SK-MEL-5 (cell line): ENCODE measurements at places on chromosomes 1 and 21.

GRCh38 chr1:64363111-64363510 lies 106.8 kb upstream of the CACHD1 start:
- DNase-seq = no peak

DNA sequence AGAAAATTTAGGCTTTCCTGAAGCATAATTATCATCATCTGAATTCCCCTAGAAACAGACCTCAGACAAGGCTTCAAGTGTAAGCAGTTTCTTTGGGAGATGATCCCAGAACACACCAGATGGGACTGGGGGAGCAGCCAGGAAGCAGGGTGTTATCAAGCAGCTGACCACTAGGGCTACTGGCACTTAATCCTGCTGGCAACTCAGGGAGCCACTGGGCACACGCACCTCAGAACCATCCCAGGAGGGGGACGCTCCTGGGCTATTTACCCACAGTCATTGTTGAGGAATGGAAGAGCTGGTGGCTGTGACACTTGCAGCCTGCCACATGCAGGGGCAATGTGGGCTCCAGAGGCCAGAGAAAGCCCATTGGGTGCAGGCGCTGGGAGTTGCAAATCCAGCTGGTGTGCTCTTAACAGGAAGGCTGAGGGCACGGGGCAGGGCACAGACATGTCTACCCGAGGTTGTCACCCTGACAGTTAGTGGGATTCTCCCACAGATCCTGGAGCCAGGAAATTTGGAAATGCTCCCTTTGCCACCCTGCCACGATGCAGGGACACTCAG lies 15.1 kb upstream of the IL22RA1 start:
- peak; percentile 21 for DNase-seq

GRCh38 chr1:114353262-114353661 lies 157.7 kb downstream of the TRIM33 start:
- no peak for DNase-seq

GRCh38 chr1:227607336-227607898 lies 44.1 kb downstream of the ZNF678 start:
- no peak for DNase-seq

DNA sequence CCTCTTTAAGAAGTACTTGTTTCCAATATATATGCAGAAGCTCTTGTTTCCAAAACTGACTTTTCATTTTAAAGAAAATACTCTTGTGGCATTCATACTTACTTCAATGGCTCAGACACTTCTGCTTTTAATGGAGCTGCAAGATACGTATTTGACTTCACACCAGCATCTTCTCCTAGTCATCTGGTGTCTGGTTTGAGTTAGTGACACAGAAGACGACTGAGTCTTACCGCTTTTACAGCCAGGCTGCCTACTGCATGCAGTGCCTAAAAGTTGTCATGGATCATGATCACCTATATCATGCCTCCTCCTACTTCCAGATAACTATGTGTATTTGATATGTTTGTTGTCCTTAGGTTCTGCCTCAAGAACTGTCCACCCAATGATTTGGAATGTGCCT lies 185.9 kb downstream of the TPR start:
- no peak for DNase-seq

DNA sequence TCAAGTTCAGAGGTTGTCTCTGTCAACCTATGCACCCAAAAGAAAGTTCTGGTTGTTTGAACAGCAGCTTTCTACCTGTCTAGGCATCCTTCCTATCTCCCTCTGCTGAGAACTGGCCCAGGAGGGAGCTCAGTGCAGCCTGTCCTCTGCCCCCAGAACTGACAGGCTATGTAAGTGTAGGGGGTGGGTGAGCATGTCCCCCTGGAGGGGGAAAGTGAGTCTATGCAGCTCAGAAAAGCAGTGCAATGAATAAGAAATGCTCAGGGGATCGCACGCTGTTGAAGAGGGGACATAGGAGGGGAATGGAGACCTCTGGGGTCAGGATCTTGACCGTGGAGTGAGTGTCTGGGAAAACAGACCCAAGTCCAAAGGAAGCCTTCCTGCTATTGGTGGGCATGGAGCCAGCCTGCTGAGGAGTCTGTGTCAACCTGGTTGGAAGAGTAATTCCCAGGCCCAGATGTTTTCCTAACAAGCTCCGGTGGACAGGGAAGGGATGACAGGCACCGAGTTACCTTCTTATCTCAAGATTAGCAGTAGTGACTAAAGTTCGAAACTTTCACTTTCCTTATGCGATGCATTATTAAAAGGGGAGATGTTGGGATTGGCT lies 26.1 kb upstream of the FHAD1 start:
- DNase-seq = peak; percentile 20

GRCh38 chr1:207823880-207824566 lies 72.2 kb downstream of the CD46 start:
- peak; percentile 93 for DNase-seq

DNA sequence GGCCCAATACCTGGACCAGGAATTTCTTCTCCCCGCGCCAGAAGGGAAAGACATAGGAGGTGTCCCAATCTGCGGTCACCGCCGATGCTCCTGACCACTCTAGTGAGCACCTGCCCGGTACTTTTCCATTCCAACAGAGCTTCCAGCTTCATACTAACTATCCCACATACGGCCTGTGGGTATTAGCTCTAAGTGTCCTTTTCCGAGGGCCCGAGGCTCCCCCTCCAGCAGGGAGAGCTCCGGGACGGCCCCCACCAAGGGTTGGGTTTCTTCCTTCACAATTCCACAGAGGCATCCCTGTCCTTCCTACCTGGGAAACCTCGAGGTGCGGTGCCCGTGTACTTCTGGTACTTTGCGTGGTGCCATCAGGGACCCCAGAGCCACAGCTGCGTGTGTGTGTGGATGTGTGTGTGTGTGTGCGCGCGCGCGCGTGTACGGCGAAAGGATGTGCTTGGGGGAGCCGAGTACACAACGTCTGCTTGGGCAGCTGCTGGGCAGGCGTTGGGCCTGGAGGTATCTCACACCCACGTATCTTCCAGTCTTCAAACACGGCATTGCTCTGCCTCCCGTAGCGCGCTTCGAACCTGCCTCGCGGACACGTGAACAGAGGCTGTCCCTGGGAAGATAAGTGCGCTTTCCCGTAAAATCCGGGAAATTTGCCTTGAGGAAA lies 2.4 kb upstream of the SIM2 start:
- DNase-seq = no peak

DNA sequence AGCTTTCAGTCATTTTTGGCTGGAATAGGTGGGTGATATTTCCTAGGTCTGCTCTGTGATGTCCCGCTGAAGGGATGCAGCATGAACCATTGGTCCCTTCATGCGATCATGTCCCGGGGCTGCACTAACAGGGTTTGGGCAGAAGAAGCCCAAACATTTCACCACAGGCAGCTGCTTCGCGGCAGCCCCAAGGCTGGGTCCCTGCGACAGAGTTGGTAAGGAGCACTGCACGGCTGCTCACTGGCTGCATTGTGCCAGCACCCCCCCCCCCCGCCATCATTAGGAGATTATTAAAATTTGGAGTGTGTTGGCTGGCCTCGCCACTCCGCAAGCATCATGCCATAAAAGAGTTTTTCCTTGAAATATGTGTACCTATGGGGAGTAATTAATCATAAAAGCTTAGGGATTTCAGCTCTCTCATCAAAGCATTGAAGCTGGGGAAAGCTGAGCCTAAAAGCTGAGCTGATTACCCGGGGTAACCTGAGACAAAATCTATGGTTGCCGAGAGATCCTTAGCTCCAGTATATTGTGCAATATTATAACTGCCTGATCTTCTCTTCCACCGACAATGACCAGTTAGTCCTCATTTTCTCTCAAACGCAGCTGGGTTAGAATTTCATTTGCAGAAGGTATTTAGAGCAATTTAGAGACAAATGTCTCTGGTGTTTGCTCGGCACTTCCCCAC lies 62.5 kb downstream of the PEX14 start:
- no peak for DNase-seq

DNA sequence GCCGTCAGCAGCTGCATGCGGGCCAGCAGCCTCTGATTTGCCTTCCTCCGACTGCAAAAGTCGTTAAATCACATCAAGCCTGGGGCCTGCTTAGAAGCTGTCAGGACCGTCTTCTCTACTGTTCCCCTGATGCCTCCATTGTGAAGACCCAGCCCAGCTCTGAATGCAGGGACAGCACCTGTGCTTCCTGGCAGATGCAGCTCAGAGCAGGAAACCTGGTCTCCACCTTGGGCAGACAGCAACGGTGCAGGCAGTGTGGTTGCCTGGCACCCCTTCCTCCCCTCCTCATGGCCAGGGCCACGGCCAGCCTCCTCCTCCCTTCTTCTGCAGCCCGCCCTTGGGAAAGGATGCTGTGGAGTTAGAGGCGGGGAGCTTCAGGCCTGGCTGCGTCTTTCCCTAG lies 92.3 kb upstream of the COL6A1 start:
- no peak for DNase-seq

DNA sequence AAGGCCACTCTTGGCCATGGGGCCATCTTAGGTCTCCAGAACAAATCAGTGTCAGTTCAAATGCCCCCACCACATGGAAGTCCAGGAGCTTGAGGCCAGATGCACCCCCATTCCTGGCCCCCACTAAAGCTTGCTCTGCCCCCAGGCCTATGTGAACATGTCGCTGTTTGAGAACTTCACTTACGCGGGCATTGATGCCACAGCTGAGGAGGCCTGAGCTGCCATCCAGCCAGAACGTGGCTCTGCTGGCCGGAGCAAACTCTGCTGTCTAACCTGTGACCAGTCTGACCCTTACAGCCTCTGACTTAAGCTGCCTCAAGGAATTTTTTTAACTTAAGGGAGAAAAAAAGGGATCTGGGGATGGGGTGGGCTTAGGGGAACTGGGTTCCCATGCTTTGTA lies 15.1 kb upstream of the MPL start:
- DNase-seq = no peak

DNA sequence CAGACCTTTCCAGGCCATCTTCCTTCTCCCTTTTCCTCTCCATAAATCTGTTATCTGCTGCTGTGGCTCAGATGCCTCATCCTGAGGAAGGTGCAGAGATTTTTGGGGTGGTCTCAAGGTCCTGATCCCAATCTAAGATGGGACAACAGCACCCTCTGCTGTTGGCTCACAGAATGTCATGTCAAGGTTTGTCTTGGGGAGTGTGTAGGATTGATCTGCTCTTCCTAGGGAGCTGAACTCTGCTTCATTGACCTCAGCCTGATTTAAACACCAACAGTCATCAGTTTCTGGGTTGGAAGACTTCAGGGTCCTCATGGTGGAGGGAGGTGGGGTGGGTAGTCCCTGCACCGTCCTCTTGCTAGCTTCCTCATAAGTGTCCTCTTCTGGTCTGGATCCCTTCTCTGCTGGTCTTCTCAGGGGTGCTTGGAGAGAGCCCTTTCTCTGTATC lies 62.8 kb upstream of the LAX1 start:
- DNase-seq = peak; percentile 69

GRCh38 chr1:91502672-91503184 lies 2.1 kb downstream of the CDC7 start:
- DNase-seq = peak; percentile 61

DNA sequence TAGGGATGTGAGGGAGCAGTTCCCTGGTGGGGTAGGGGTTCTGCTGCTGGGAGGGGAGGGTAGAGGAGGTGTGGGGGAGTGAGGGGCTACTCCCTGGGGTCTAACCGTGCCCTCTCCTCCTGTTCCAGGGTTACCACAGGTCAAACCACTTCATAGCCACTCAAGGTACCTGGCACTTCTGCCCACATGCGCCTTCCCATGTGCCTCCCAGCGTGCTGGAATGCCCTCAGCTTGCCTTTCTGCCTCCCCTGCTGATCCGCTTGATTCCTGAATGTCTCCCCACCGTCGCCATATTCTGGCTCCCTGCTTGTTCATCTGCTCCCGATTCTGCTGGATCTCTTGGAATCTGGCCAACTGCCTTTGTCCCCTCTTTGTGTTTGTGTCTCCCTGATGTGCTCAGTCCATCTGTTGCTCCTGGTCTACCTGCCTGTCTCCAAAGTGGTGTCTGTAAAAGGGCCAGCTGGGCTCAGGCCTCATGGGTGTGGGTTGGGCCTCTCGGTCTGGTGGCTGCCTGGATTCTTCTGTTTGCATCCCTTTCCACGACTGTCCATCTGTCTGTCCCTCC lies 74.4 kb downstream of the PTPRU start:
- no peak for DNase-seq

DNA sequence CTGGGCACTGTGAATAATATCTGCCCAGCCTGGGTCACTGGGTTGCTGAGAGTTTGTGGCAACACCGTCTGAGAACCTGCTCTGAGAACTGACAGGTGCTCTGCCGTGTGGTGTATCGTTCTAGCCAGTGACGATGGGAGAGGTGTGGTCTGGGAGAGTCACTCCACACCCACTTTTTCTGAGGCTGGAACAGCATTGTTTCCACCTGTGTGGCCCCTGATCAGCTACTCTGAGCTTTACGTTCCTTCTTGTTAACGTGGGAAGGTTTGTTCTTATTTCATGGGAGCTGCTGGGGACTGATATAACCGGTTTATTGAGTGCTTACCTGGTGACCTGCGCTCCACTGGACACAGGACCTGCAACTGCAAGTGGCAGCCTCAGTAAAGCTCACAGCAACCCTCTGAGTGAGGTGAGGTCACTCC lies 34.8 kb upstream of the TENT5C start:
- DNase-seq = no peak

- no peak for DNase-seq
Measured at GRCh38 chr1:245110406-245110805, 44.4 kb upstream of the KIF26B start.

- no peak for DNase-seq
Measured at GRCh38 chr1:3270403-3271245, 183.8 kb upstream of the ARHGEF16 start.

- DNase-seq = no peak
Measured at GRCh38 chr1:193794239-193794638, 607.8 kb upstream of the B3GALT2 start.

DNA sequence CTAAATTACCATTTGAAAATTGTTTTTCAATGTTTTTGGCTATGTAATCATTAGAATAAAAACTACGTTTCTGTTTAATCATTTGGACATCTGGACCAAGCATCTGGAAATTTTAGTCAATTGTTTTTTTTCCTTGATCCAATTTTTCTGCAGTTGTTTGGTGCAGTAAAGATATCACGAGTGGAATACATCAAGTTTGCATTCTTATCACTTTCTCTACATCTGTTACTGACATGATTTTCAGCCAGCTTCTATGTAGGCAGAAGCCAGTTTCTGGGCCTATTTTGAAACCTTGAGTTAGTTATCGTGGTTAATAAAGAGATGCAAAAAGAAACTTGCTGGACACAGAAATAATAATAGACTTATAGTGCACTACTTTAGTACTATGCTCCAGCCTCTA lies 277.9 kb upstream of the ADAMTS5 start:
- no peak for DNase-seq

DNA sequence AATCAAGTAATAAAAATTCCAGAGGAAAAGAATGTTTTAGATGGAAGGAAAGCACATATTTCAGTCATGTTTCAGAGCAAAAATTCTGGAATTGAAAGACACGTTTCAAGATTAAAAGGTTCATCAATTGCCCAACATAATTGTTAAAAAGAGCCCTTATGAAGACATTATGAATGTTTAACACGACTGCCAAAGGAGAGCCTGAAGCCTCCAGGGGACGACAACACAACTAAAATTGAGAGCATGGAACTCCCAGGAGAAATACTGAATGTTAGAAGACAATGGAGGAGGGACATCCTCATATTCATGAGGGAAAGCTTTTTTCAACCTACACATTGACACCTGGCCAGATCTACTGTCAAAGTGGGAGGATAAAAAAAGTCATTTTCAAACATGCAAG lies 16.0 kb downstream of the OR2T11 start:
- peak; percentile 81 for DNase-seq
